Adipocyte (in vitro differentiated cells): ENCODE measurements at places on chromosomes 11 and 22.

DNA sequence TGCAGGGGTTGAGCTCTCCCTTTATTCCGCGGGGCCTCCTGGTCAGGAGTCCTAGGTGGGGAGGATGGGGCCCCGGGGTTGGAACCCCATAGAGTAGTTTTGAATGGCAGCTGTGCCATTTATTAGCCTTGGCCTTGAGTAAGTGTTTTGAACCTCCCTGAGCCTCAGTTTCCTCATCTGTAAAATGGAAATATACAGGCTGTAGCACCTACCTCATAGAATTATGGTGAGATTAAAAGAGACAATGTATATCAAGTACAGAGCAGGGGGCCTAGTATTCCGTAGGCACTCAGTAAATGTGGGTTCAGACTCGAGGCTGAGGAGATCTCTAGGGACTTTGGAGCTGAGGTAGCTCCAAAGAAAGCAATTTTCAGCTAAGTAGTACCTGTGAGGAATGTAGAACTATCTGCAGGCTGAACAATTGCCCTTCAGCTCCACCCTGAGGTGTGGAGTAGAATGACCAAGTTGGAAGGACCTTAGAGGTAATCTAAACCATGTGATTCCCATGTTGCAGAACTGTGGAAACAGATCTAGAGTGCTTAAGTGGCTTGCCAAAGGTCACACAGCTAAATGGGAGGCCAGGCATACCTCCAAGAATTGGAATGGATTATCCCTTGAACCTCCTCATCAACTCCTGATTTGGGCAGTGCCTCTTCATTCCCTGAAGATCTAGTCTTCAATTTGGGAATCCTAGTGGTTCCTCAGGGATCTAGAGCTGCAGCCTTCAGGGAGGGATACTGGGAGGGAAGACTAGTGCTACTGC lies 682 bp downstream of the PGAP2 start:
- DNase-seq = peak; percentile 48

DNA sequence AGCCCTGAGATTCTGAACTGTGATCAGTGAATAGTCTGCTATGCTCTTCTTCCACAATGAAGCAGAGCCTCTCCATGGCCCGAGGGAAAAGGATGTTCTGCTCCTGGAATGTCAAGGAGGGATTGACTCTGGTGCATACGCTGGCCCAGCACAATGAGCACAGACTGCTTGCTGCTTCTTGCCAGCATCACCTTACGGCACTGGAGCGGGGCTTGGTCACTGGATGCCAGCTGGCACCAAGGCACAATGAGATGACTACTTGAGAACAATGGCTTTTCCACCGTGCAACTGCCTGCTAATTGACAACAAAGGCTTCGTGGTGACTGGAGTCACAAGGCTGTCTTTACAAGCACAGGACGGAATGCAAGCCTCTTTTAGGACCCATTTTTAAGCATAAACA lies 139.2 kb downstream of the DSCAML1 start:
- DNase-seq = no peak

- DNase-seq = no peak
Measured at GRCh38 chr11:100991541-100991940, 138.1 kb downstream of the PGR start.

DNA sequence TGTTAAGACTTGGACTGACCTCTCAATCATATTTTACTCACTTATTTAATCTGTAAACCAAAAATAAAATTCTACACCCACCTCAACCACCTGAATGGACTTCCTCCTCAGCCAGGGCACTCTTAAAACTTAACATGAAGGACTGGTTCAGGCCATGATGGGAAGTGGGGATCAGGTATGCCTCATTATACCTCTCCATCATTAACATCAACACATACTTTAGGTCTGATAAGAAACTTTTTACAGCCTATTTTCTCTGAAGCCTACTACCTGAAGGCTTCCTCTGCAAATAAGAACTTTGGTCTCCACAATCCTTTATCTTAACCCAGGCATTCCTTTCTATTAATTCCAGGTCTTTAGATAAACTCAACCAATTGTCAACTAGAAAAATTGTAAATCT lies 390.0 kb downstream of the AASDHPPT start:
- DNase-seq = no peak

DNA sequence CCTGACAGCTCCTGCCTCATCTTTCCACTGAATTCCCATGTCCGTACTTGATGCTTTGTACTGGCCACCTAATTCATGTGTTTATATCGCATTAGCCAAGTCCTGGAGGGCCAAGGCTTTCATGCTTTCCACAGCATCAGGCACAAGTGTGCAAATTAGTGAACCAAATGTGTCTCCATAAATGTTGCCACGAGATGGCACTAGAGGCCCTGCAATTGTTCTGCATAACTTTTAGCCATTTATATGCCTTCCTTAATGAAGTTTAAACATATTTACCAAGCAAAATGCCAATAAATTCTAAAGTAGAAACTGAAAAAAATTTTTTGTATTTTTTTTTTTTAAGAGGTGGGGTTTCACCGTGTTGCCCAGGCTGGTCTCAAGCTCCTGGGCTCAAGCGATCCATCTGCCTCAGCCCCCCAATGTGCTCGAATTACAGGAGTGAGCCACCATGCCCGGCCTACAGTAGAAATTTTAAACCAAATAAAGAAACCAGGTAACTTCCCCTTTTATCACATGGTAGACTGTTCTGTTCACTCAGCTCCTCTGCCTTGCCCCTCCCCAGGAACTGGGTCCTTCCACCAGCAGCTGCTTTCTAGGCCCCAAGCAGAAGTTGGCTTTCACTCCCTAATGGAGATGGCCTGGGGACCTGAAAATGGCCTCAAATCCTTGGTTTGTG lies 20.8 kb upstream of the IL18BP start:
- peak; percentile 80 for DNase-seq

DNA sequence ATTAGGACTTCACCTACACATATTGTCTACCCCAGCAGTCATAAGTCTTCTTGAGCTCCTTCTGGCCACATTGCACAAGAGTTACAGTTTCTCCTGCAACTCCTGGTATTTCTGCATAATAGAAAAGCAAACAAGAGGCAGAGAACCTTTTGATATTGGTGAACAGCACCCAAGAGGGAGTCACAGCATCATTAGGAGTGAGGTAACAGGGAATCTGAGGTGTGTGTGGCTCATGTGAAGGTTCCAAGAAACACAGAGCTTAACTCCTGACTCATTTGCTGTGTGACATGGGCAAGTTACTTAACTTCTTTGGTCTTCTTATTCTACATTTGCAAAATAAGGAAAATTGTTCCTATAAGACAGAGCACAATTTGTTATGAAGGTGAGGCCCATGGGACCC lies 374.6 kb downstream of the INSC start:
- no peak for DNase-seq

DNA sequence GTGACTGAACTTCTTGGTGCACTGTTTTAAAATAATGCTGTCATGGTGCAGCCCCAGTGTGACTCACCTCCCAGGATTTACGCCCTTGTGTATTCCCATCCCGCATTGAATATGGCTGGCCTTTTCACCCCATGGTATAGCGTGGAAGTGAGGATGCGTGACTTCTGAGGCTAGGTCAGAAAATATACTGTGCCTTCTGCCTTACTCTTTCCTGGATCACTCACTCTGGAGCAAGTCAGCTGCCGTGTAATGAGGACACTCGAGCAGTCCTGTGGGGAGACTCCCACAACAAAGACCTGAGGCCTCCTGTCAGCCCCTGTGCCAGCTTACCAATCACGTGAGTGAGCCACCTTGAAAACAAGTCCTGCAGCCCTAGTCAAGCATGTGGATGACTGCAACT lies 471.9 kb upstream of the KIRREL3 start:
- no peak for DNase-seq

DNA sequence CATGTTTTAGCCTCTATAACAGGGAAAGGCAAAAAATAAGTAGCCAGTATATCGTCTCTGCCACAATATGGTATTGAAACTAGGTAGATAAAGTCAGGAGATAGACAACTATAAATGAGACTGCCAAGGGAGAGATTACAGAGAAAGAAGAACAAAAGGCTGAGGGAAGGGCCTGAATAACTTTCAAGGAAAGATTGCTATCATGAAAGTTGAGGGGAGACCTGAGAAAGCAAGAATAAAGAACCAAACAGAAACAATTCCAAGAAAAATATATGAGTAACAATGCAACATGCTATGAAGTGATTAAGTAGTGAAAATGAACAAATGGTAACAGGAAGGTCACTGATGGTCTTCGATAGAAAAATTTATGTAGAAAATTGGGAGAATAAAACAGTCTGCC lies 690.1 kb downstream of the METTL15 start:
- DNase-seq = no peak
